Nucleus accumbens (tissue), 56 donors: ENCODE measurements at places on chromosomes 16 and 17.

DNA sequence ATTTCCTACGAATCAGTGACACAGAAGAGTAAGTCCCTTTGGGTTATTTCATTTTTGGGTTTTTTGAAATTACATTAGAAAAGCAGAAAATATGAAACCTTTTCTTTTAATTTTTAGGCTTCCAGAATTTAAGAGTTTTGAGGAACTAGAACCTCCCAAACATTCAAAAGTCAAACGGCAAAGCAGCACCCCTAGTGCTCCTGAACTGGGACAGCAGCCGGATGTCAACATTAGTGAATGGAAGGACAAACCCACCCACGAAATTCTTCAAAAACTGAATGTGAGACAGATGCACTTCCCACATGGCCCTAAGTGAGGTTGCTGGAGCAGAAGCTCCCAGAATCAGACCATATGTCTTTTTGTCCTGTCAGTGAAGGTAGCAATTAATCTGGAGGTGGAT, 199.4 kb downstream of the PHKB start:
- no peak for DNase-seq

GRCh38 chr17:72890711-72891110, 201.8 kb downstream of the SLC39A11 start:
- no peak for DNase-seq

- DNase-seq = no peak
Measured at GRCh38 chr17:29723278-29724047, 100.8 kb upstream of the CORO6 start.

- no peak for DNase-seq
Measured at GRCh38 chr17:74508156-74508555, 23.1 kb downstream of the CD300LB start.

DNA sequence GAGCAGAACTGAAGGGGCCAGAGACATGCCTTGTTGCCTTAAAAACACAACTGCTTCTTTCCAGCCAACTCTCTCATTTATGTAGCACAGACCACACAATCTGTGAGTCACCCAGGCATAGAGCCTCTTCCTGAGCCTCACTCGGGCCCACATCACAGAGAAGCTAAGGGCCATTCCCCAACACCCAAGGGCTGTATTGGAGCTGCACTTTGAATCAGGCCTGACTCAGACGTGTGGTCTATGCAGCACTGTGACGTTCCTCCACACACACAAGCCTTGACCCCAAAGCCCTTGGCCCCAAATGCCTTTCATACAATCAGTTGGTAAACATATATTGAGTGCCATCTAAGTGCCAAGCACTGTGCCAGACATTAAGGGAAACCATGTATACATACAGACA, 308.9 kb upstream of the DYNLRB2 start:
- no peak for DNase-seq

- DNase-seq = no peak
Measured at GRCh38 chr17:68749349-68750207, 148.4 kb upstream of the FAM20A start.

GRCh38 chr17:60506312-60506711, 19.7 kb downstream of the APPBP2 start:
- no peak for DNase-seq

DNA sequence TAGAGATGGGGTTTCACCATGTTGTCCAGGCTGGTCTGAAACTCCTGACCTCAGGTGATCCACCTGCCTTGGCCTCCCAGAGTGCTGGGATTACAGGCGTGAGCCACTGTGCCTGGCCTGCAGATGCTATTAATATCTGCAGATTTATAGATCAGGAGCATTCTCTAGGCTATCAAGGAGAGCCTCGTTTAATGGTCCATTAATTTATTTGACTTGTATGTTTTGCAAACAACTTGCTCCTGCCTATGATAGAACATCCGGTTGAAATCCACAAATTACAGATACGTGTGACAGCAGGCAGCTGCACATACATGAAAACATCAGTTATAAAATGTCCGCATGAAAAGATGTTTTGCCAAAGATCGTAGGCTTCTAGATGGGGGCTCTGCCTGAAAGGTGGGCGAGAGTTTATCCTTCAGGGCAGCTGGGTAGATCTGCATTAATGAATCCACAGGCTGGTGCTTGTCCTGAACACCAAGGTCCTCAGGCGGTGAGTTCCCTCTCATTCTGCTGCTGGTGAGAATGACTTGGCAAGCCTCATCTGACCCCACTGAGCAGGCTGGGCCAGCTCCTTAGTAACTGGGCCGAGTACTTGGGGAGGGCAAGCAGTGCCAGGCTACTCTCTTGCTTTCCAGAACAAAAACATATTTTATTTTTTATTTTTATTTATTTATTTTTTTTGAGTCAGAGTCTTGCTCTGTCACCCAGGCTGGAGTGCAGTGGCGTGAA, 37.1 kb upstream of the MGAT5B start:
- DNase-seq = no peak

DNA sequence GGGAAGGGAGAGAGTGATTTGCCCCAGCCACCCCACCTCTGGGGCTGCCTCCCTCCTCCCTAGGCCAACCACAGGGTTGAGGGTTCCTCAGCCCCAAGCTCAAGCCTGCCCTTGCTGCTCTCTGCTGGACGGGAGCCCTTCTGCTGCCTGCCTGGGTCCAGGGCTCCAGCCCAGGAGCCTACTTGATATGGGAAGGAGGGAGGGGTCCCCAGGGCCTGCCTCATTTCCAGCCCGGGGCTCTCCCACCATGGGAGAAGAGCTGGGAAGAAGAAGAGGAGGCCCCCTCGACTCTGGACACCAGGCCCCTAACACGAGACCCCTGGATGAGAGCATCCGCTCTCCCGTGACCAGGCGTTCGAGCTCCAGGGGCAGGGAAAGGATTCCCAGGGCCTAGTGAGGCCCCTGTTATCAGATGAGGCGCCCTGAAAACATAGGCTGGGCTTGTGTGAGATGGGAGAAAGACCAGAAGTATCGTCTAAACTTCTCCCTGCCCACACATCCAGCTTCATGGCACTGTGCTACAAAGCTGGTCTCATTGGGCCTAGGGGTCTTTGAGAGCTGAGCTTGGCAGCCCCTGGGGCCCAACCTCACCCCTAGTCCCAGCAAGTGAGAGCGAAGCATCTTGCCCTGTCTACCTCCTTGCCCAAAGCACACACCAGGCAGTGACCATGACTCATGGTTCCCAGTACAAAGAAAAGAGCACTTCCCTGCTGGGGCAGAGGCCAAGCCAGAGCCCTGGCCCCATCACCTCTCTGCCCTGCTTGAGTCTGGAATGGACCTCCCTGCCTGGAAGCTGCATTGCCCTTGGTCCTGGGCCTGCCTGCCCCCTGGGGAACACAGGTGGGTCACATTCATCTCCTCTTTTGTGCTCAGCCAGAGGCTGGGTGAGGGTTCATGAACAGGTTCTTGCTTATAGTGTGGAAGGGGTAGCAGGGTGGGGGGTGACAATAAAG, 987 bp downstream of the SLC16A5 start:
- no peak for DNase-seq

DNA sequence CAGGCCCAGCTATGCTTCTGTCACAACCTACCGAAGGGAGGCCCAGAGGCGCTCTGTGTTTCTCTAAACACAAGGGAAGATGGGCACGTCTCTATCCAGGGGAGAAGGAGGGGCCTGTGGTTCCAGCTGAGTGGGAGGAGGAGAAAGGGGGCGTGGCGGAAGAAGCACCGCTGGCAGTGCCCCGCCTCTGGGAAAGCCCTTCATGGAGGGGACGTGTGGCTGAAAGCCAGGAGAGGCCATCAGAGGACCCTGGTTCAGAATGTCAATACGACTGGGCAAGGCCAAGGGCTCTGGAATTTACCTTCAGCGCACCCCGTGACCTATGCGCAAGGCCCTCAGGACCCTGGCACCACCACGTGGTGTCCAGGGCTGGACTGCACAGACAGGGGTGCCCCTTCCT, 12.3 kb upstream of the SLC38A8 start:
- DNase-seq = no peak

- no peak for DNase-seq
Measured at GRCh38 chr17:77454242-77455095, 313.7 kb downstream of the SEC14L1 start.
